ENCODE measurements at places on chromosomes 7 and 10. TPM values are rescaled to one million over a fixed set of nuclear protein-coding genes. Genes with fewer than 3 reads are reported as not detected.

KLF14 gene
- 0.14 TPM for total RNA-seq

- no peak for DNase-seq
These were observed 3.2 kb downstream of the POLR1F start for GRCh38 chr7:19705663-19706062.

C7orf57 gene
- total RNA-seq = not detected

DNA sequence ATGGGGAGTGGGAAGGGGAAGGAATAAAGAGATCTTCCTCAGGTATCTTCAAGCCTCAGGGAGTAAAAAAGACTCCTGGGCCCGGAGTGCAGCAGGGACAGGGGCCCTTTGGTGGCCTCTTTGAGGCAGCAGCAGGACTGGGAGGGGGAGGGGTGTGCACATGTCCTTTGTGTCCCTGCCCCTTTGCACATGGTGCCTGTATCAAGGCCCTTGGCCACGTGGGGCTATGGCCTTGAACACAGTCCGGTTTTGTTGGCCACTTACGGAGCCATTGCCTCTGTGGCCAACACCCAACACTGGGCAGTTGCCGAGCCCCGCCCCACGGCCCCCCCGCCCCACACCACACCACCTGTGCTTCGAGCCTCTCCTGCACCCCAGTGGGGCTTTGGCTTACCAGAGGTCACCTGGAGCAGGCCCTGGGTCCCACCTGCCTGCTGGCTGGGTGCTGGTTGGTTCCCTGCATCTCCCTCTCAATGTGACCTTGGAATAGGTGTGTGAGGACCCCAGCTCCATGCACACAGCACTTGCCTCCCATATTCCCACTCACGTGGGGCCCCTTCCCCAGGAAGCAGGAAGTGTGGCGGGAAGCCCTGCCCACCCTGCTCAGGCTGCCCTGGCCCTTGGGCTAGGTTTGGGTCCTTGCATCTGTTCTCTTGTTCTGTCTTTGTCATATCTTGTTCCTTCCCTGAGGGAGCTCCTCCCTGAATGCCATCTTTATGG is 5.4 kb downstream of the SAP25 start:
- no peak for DNase-seq

NOS3 gene
- total RNA-seq = 1.1 TPM

DNA sequence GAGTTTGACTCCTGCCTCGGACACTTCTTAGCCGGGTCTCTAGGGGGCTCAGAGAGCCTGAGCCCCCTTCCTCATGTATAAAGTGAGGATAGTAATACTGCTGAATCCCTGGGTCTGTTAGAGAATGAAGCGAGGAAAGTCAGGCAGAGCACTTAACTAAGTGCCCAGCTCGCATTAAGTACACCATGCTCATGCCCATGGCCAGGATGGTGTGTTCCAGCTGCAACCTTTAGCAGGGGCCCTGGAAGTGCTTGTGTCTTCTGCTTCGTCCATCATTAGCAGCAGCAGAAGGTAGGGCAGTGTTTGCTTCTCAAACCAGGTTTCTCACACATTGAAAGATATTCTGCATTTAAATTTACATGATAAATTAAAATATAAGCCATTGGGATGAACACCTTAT is 27.3 kb upstream of the WDFY4 start:
- DNase-seq = no peak

DNA sequence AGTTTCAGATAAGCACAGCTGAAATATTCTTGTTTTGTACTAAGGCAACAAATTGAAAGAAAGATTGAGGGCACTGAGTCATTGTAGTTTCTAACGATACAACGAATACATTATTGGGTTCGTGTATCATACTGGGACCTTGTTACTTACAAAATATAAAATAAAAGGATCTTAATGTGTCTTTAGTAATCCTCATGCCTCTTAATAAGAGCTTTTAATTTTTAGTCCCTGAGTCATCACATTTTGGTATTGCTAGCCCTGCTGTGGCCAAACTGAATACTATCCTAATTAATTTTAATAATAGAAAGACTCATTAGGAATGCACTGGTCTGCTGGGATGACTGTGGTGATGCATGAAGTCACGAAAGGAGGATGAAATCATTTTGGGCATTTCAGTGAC is 309.7 kb downstream of the EXOC4 start:
- DNase-seq = no peak

GRCh38 chr10:13270877-13271551 is 28.9 kb downstream of the PHYH start:
- DNase-seq = no peak

GRCh38 chr7:4610768-4611467 is 71.2 kb upstream of the FOXK1 start:
- no peak for DNase-seq

DNA sequence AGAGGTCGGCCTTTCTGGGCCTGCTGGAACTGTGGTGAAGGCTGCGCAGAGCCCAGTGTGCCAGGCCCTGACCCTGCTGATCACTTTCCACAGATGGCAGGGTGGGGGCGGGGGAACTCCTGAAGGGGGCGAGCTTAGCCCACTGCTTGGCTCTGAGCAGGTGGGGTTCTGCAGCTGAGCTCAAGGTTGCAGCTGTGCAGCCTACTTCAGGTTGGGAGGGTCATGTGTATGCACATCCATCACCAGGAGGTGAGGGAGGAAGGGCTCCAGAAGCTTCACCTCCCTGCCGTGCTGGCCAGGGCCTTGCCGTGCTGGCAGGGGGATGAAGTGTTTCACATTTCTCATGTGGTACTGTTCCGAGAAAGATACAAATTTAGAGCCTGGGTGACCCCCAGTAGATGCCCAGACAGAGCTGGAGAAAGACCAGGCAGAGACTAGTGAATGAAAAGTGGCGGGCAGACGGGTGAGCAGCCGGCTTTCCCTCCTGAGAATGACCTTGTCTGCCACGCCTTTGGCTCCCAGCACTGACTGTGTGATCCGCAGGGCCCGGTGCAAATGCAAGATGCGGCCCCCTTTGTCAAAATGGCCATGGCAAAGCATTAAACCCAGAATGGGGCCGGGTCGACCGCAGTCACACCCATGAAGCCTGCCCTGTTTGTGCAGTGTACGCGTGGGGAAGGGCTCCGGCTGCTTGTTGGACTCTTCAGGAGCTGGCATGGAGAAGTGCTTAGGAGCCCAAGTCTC is 25.2 kb downstream of the FAM241B start:
- DNase-seq = no peak

DNA sequence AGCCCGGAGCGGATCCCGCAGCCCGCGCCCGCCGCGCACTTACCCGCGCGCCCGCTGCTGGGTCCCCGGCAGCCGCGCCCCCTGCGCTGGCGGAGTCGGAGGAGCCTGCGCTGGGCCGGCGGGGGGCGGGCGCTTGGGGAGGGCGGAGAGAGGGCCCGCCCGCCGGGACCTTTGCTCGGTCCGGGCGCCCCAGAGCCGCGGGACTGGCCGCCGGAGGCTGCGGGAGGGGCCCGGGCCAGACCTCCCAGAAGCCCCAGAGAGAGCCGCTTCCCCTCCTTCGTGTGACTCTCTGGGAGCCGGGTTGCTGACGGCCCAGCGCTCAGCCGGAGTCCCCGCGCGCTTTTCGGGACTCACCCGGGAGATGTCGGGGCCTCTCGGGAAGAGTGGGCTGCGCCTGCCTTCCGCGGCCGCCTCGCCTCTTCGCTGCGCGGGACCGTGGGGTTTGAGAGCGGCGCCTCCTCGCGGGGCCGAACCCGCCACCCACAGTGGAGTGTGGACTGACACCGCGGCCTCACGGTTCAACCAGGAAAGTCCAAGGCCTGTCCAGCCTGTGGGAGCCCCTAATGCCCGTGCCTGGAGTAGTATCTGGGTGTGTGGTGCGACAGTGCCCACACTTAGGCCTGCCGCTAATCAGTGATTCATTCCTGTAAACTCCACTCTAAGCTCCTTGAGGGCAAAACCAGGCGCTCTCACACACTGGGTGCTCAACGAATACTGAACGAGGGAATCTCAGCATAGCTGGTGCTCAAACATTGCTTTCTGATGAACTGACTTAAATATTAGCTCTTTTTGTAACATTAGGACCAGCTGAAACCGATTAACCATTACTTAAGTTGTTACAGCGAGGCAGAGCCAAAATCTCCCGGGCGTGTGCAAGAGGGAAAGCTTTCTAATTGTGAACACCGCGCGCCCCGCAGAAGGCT is at the start of gene GSDME:
Gene GSDME, minus strand, starts transcription at position 112 of the 923 bp plus-strand sequence. CDS start 7,690 bp downstream, outside the sequence.
- DNase-seq = peak; percentile 53

GRCh38 chr7:39560997-39561396 is 5.2 kb upstream of the YAE1 start:
- no peak for DNase-seq

GUSB gene
- 60.8 TPM for total RNA-seq

GRCh38 chr10:118520116-118520742 is 75.2 kb downstream of the PRLHR start:
- no peak for DNase-seq

DNA sequence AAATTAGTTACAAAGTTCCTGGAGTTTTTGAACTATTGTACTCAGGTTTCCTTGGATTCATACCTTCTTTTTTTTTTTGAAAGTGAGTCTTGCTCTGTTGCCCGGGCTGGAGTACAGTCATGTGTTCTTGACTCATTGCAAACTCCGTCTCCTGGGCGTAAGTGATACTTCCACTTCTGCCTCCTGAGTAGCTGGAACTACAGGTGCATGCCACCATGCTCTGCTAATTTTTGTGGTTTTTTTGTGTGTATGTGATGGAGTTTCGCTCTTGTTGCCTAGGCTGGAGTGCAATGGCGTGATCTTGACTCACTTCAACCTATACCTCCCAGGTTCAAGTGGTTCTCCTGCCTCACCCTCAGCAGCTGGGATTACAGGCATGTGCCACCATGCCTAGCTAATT is 22.3 kb downstream of the MCM10 start:
- DNase-seq = no peak

- peak; percentile 82 for DNase-seq
These were observed at the start of gene FRAT2 for GRCh38 chr10:97334370-97335175. TSS of gene FRAT2 (minus strand) at chr10:97334729. CDS start at chr10:97334572, 157 bp downstream.

DNA sequence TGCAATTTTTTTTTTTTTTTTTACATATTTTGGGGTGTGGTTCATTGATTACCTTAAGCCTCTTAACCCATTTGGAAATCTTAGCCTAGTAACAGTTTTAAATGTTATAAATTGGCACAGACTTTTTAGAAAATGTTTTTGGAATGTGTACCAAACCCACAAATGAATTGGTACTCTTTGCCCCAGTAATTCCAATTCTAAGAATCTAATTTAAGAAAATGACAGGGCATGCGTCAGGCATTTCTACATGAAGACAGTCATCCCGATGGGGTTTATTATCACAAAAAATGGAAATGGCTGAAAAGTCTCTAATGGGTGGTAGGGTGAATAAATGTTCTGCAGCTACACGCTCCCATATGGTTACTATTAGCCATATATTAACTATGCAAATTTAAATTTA is 54.9 kb downstream of the ITIH5 start:
- DNase-seq = no peak

DNA sequence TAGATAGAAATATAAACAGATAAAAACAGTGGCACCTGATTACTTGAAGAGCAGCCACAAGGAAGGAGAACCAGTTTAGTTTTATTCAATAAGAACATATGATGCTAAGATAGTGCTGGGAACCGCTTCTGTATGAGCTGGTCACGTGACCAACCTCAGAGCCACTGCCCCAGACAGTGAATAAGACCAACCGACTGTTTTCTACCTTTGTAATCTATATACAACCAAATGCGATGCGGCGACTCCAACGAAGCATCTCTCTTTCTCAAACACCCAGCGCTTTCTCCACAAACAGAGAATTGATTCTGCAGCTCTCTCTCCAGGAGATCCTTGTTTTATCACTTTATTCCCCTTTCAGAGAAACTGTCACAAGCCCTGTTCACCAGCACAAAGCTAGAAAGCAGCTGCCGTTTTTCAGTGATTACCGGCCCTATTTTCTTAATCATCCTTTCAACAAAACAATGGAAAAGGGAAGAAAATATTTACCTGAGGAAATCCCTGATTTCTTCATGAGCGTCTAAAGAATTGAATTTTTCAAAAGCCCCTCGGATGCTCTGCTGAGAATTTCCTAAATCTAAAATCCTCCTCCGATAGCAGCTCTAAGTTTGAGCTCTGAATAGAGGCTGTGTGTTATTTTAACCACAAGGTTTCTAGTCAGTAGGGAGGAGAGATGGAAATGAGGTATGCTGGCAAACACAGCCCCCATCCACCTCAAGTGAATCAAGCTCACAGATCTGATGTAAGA is 55.7 kb upstream of the JCAD start:
- DNase-seq = no peak

DNA sequence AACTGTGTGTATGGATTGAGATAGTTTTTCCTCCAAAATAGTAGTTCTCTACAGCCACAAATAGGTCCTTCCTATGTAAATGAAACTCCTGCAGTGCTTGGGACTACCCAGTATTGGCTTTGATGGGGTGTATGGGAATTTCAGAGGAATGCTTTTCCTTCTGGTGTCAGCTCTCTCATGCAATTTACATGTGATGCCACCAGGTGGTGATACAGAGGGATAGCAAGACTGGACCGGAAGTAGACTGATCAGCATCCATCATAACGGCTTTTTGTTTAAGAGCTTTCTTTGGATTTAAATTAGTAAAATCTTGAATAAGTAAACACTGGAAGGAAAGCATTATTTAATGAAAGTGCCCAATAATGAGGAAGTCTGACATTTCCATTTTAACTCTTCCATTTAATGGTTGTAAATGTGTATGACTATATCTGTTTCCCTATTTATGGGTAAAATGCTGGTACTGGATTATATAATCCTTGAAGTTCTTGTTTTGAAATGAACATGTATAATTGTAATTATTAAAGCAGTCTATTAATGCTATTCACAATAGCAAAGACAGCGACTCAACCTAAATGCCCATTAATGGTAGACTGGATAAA is 22.7 kb downstream of the DYNC1I1 start:
- DNase-seq = no peak

DUSP5 gene
- 92.9 TPM for total RNA-seq

GRCh38 chr7:67644151-67644550 is 647.5 kb downstream of the TYW1 start:
- DNase-seq = no peak

CTAGE8 gene
- total RNA-seq = 8.9 TPM

- DNase-seq = no peak
These were observed 15.4 kb upstream of the PRF1 start for GRCh38 chr10:70617798-70618568.

- DNase-seq = no peak
These were observed 1277.1 kb upstream of the AUTS2 start for GRCh38 chr7:68321076-68321639.

ACHE gene
- 5.1 TPM for total RNA-seq

All from progenitor cell of endocrine pancreas (in vitro differentiated cells).